ENCODE measurements at places on chromosomes 12 and 14. TPM values are rescaled to one million over a fixed set of nuclear protein-coding genes. Genes with fewer than 3 reads are reported as not detected.

- DNase-seq, result peak; percentile 38
Measured at GRCh38 chr14:89406941-89407340, 10.1 kb downstream of the FOXN3 start.

Gene BATF
- total RNA-seq, result 3.2 TPM

DNA sequence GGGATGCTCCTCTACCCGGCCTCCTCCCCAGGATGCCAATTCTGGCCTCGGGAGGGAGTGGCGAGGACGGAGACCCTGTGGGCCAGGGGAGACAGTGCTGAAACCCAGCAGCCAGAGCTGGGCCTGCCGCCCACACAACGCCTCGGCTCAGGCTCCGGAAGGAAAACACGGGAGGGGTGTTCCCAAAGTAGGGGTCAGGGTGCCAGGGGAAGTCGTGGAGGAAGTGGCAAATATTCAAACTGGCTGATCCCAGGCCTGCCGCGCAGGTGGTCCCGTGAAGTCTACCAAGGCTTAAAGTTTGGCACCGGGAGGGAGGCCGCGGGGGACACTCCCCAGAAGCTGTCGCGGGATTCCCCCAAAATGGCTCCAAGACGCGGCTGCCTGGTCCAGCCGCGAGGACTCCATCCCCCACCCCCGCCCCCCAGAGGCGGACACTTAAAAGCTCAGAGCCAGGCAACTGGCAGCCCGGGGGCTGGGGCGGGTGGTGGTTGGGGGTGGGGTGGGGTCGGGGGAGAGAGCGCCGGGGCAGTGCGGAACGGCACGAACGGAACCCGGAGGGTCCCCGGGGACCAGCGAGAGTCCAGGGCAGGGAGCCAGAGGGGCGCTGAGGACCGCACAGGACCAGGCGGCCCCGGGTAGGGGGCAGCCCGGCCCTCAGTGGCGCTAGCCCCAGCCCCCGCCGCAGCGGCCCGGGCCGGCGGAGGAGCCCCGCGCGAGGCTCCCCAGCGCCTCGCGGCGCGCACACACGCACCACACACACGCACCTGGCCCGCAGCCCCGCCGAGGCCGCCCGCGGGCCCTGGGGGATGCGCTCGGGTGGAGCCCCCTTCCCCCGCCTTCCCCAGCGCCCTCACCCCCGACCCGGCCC, 20.0 kb downstream of the BEGAIN start:
- DNase-seq, result no peak

- DNase-seq, result no peak
Measured at GRCh38 chr14:52871606-52872005, 79.2 kb downstream of the FERMT2 start.

DNA sequence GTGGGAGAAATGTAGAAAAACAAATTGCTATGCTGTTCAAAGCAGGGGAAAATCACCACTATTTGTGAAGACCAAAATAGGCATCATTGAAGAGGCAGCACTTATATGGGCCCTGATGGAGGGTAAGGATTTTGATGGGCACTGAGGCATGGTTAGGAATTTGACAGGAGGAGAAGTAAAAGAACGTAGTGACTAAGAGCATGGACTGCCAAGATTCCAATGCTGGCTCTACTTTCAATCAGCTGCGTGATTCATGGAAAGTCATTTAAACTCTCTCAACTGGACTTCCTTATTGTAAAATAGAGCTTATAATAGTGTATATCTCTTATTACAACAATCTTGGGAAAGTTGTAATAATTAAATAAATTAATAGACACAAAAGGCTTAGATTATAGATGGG, 267.7 kb upstream of the G2E3 start:
- peak; percentile 10 for DNase-seq

- DNase-seq, result peak; percentile 84
Measured at GRCh38 chr14:71206766-71207371, 299.6 kb downstream of the PCNX1 start.

- DNase-seq, result no peak
Measured at GRCh38 chr12:12946686-12947355, 5.1 kb downstream of the GPRC5D start.

DNA sequence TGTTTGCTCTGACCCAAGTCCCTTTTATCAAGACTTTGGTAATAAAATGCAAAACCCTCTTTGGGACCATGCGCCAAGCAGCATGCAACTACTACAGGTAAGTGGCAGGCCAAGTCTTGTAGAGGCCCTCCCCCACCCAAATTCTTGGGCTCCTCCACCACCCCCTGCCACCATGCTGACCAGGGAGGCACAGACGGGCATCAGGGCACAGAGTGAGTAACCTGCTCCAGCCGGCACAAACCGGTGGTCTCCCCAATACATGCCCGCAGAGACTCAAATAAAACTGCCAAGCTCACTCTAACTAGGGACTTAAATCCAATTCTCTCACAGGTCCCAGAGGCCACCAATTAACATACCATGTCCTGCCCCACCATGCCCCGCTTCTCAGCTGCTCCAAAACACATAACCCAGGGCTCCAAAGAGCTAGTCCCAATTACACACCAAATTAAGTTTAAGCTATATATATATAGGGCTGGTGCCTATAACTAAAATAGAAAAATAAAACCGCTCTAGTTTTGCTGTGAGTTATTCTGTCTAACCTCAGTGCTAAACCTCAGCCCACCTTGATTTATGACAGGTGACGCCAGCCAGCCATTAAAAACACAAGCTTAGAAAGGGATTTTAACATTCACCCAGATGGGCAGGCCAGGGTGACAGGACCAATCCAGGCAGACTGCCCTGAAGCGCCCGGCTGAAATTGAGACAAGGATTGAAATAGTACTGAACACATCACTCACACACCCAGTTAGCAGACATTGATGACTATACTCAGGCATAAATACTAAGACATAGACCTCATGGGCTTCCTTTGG, 81.0 kb downstream of the CLMN start:
- no peak for DNase-seq

DNA sequence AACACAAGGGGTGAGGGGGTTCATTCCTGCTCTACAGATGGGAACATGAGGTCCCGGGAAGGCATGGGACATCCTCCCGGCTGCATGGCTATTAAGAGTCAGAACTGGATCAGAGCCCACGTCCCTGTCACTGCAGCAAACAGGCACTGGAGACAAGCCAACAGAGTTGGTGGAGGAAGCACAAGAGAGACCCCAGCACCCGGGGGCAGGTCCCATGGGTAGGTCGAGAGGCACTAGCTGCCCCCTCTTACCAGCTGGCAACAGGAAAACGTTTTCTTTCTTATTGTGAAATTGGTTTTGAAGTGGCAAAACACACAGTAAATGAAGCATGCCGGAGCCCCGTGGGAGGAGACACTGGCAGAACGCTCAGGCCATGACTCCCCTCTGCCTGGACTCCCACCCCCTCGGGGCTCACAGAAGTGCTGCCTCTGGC, 43.6 kb downstream of the SYNE3 start:
- DNase-seq, result no peak

- no peak for DNase-seq
Measured at GRCh38 chr12:132646850-132647249, 28.3 kb downstream of the P2RX2 start.

GRCh38 chr12:20946732-20947131, 136.2 kb downstream of the SLCO1B3 start:
- DNase-seq, result peak; percentile 41

GRCh38 chr14:78714711-78715110, 544.5 kb downstream of the NRXN3 start:
- DNase-seq, result no peak

Gene BEGAIN
- total RNA-seq, result 0.17 TPM

- no peak for DNase-seq
Measured at GRCh38 chr12:115553622-115554021, 723.9 kb downstream of the MED13L start.

Gene KRT85
- not detected for total RNA-seq

Gene CDC42BPB
- 118 TPM for total RNA-seq

Gene TRPV4
- total RNA-seq, result 1.4 TPM

DNA sequence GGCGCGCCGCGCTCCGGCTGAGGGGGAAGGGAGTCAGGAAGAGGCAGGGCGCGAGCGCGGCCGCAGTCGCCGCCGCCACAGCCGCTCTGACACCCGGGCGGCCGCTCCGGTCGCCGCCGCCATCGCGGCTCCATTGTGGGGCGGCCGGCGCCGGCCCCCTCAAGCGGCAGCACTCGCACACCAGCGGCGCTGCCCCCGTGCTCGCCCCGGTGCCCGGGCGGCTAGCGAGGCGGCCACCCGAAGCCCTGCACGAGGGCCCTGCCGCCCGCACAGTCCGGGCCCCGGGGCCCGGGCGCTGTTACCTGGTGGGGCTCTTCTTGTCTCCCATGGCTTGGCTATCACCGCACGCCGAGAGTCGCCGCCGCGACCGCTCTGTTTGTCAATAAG, 202 bp downstream of the YAF2 start:
- DNase-seq, result no peak

Gene MUCL1
- total RNA-seq, result not detected

Gene LRIG3
- 39.8 TPM for total RNA-seq

Gene LLPH
- total RNA-seq, result 16.7 TPM

DNA sequence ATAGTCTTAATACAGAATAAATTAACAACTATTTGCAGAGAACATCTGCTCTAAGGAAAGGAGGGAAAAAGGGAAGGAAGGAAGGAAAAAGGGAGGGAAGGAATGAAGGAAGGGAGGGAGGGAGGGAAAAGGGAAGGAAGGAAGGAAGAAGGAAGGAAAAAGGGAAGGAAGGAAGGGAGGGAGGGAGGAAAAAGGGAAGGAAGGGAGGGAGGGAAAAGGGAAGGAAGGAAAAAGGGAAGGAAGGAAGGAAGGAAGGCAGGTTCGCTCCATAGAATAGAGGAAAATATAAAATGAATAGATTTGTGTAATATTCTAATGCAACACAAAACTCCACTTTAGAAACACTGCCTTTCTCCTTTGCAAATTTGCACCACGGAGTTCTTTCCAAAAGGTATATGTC, 16.6 kb downstream of the KICS2 start:
- no peak for DNase-seq

Gene CLEC2D
- total RNA-seq, result 1.2 TPM

Gene DTX1
- 1.7 TPM for total RNA-seq

DNA sequence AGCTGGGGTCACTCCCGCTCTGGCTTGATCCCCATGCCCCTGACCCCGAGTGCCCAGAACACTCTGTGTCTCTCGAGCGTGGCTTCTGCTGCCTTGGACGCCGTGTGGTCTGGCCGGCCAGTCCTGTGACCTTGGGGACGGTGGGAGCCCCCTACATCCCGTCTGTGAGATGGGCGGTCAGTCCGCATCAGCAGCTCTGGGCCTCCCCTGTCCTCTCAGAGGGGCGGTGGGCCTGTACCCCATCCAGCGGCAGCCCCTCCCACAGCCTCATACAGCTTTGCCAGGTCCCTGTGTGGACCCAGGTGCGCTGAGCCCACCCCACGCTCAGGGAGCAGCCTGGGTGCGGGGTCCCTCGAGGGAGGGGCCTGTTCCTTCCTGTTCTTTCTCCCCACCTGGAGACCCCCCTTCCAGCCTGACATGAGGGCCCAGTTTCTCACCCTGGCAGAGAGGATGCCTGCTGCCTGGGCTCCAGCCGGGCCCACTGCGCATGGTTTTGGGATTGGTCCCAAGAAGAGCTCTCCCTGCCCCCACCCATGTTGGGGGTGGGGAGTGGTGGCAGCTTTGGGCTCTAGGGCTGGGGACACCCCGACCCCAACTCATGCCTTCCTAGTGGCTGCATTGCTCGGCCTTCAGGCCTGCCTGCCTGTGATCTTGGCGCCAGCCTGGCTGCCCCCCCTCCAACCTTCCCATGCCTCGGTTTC, 1.5 kb downstream of the MTA1 start:
- DNase-seq, result no peak

Gene EIF2S3B
- 1.0 TPM for total RNA-seq

DNA sequence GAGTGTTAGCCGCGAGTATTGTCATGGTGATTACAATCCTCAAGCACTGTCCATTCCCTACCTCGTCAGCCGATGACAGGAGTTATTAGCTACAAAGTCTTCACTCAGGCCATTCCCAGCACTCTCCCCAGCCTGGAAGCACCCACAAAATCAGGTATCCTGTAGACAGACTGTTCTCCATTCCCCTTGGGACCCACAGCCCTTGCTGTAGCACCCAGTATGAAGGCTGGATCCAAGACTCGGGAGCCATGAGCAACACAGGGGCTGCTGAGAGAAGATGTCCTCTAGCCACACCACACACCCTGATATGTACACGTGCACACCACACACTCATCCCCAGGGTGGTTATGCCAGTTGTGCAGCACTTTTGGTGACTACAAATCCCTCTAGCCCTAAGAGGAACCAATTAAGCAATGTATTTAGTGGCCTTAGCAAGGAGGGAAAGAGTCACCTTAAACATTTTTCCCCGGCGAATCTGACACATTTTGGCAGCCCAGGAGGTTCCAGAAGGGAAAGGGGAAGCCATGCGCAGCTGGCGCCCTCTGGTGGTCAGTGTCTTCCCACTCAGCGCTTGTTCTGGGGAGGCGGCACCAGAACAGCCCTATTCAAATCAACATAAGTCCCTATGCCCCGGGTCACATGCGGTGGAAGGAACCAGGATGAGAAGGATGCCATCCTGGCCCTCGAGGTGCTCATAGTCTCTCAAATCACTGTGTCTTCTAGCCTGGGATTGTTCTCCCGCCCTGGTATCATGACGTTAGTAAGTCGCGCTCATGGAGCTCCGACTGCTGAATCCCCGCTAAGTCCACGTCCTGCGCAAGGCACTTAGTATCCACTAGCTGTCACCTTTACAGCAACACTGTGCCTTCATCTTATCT, 96.9 kb downstream of the GCH1 start:
- DNase-seq, result peak; percentile 88

- no peak for DNase-seq
Measured at GRCh38 chr12:10268037-10268436, 39.6 kb upstream of the KLRD1 start.

DNA sequence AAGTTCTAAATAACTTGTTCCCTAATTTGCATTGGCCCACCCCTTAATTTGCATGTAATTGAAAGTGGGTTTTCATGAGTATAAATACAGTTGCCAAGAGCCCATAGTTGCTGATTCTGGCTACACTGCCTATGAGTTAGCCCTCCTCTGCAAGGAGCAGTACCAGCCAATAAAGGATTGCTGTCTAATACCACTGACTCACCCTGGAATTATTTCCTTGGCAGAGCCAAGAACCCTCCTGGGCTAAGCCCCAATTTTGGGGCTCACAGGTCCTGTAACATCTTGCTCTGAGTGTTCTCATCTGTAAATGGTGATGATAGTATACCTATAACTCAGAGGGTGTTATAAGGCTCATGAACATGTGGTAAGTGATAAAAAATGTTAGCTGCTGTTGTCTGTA, 6.8 kb downstream of the TTC8 start:
- peak; percentile 11 for DNase-seq

- no peak for DNase-seq
Measured at GRCh38 chr14:65346895-65347294, 65.6 kb upstream of the FUT8 start.

Gene ITGB7
- 0.34 TPM for total RNA-seq

DNA sequence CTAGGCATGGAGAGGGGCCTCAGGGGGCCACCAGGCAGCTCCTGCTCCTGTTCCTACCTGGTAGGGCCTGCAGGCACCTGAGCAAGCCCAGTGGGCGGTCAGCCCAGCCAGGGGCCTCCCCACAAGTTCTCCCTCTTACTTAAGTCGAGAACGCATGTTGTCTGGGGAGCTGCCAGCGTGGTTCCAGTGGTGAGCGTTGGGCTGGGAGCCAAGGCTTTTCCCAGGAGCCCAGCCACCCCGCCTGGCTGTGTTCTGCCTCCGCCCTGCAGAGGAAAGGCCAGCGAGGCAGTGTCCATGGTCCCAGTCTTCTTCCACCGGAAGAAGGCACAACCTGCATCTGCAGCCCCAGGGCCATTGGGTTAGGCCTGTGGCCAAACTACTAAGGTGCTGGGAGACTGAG, 1.4 kb downstream of the C14orf180 start:
- DNase-seq, result no peak

GRCh38 chr14:75558440-75558839, 20.0 kb upstream of the FLVCR2 start:
- no peak for DNase-seq

Gene CLEC1A
- 26.2 TPM for total RNA-seq

Gene USP15
- 56.7 TPM for total RNA-seq
